ENCODE measurements at places on chromosomes 2 and 18. TPM values are rescaled to one million over a fixed set of nuclear protein-coding genes. Genes with fewer than 3 reads are reported as not detected.

The NXPH2 gene
- total RNA-seq, result not detected

The PDCD1 gene
- not detected for total RNA-seq

The TMEM131 gene
- total RNA-seq, result 45.9 TPM

The GAL3ST2 gene
- not detected for total RNA-seq

The OTX1 gene
- total RNA-seq, result 2.6 TPM

The C2orf80 gene
- not detected for total RNA-seq

DNA sequence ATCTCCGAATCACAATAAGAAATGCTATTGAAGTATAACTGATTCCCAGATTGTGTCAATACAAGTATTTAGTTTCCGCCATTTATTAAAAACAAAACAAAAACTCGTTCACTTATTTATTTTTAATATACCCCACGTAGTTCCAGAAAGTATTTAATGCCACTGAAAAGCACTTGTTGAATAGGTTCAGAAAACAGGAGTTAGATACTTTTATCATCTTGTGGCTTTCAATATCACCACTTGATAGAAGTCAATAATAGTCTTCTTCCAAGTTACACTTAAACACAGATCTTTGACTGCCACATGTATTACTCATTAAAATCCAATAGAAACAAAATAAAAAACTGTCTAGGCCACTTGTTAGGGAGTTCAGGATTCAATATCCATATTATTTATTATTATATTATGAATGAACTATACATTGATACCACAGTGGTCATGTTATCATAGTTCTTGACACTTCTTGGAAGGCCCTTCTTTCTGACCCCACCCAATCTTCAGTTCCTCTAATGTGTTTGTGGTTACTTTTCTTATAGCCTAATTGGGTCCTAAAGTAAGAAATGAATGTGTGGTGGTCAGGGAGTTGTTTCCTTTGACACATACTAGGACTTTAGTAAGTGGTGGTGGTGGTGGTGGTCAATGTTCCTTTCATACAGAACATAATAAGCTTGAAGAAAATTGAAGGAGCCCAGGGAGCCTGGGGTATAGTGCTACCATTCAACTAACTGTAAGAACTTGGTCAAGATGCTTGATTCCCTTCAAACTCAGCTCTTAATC lies 221.3 kb upstream of the ITGA4 start:
- no peak for DNase-seq

GRCh38 chr2:203835892-203836800 lies 31.4 kb upstream of the CTLA4 start:
- DNase-seq, result no peak

GRCh38 chr2:111155610-111156009 lies 34.9 kb downstream of the BCL2L11 start:
- DNase-seq, result no peak

GRCh38 chr18:13239171-13239956 lies 20.8 kb downstream of the LDLRAD4 start:
- no peak for DNase-seq
